SJCRH30 (cell line): ENCODE measurements at places on chromosomes 16 and 17. TPM values are rescaled to one million over a fixed set of nuclear protein-coding genes. Genes with fewer than 3 reads are reported as not detected.
A peak's percentile ranks its signal among the peaks of the same experiment; 100 is the strongest.

- no peak for DNase-seq
These were observed 54.9 kb downstream of the GNAO1 start for GRCh38 chr16:56246051-56246817.

DNA sequence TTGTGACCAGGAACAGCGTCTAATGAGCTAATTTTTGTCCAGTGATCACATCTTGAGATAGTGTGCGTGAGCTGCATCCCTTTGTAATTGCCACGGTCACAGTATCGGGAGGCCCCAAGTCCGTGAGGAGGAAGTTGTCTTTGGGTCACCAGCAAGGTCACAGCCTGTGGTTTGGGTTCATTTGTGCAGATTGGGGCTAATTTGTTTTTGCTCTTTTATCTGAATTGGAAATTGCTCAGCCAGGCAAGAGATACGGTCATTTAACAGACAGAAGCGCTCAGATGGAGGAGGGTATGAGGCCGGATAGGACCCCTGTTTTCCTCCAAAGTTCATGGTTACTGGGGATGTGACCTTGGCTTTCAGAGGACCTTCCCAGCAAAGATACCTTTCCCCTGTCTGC, 174.1 kb downstream of the SNX29 start:
- DNase-seq, result no peak

Gene MAF
- 3.0 and 3.2 TPM in 2 replicates for total RNA-seq

Gene TPPP3
- total RNA-seq, result 34.6 and 38.3 TPM in 2 replicates

DNA sequence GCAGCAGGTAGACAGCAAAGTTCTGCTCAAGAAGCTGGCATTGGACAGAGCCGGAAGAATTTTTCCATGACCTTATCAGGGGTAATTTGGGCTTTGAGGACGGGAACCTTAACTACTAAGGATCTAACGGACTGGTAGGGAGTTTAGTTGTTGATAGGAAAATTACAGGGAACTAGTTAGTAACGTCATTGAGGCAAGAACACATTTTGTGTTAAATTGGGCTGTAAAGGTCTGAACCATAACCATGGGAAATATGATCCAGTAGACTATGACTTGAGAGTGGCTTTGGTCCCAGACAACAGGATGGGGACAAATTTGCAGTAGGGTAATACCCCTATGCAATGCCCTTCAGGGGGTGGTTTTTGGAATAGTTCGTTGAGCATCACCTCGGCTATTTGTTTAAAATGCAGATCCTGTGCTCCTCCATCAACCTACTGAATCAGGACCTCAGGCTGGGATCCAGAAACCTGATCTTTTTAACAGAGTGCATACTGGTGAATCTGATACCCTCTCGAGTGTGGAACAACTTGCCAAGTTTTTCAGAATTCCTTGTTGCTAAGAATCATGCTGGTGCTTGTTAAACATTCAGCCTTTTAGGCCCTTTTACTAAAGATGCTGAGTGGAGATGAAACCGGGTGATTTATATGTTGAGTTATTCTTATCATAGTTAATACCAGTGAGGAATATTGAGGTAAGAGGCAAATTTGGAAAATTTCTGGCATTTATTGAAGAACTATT, 255.1 kb downstream of the MAP2K6 start:
- DNase-seq, result no peak

DNA sequence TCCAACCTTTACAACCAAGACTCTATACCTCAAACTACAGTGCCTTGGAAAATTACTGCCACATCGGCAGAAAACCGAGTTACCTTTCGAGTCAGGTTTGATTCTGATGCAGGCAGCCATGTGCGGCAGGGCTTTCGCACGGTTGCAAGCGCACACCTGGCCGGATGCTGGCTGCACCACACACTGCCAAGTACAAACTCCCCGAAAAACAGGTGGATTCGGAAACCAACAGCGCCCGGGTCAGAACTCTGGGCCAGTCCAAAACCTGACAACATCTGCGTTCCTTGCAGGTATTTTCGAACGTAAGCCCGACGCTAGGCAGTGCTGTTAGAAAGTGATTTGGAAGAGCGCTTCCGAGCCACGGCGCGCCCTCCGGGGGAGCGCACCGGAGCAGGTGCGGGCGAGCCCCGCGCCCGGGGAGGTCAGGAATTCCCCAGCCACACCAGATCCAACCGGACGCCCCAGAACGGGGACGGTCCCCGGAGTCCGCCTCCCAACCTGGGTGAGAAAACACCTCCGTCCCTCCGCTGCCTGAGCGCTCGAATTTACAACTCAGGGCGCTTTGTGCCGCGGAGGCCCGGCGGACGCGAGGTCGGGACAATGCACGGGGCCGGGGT, 1.2 kb downstream of the USP7 start:
- DNase-seq, result no peak

- no peak for DNase-seq
These were observed 480.1 kb downstream of the SOX9 start for GRCh38 chr17:72600934-72601333.

Gene KRT32
- not detected in 2 replicates for total RNA-seq

DNA sequence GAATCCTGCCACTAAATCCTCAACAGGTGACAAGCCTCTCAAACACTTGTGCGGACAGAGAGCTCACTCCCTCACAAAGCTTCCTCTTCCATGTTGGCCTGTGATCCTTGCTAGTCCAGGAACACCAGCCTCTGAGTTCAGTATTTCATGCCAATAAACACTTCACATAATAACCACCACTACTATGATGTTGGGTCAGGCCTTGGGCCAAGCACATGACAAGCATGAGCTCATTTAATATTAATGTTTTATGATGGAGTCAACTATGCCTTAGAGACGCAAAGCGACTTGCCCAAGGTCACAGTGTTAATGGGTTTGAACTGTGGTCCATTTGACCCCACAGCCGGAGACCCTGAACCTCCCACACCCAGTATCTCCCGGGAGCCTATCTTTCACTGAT, 129.1 kb downstream of the GAS7 start:
- no peak for DNase-seq

GRCh38 chr16:50213939-50214519, 52.3 kb upstream of the ADCY7 start:
- DNase-seq, result peak; percentile 79

GRCh38 chr17:46732754-46733398, 85.6 kb downstream of the WNT3 start:
- DNase-seq, result no peak

GRCh38 chr16:82584553-82585152, 42.1 kb upstream of the CDH13 start:
- DNase-seq, result no peak
